ENCODE measurements at places on chromosomes 16 and 17.

- DNase-seq = no peak
These were observed 3.3 kb upstream of the CCL15 start for GRCh38 chr17:36004594-36005108.

GRCh38 chr17:72463287-72464102 lies 342.7 kb downstream of the SOX9 start:
- no peak for DNase-seq

DNA sequence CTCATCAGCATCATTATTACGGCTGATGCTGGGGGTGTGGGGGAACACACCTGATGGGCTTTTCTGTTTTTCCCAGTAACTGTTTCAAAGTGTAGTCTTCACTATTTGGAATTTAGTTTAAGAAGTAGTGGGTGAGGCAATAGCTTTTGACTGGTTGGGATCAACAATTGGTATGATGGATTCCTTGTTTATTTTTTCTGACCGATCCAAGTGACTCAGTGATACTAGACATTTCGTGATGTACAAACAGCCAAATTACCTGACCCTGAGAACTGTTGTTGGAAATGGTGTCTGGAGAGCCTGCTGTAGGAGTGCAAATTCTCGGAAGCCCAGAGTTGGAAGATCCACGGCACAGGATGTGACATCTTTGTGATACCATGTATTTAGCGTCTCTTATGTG lies 204.2 kb downstream of the PRKCA start:
- no peak for DNase-seq

DNA sequence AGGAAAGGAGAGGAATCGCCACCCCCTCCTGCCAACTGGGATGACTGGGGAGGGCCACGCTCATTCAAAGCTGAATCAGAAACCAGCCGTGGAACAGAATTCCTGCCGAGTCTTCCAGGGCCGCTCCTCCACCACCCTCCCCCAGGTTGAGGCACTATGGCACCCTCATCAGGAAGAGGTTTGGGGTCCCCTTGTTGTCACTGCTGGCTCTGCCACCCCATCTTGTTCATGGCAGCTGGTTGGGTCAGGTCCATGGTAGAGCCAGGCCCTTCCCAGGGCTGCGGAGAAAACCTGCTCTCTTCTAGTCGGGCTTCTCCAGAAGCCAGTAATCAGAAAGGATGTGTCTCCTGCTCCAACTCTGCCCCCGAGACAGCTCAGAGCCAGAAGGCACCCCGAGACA lies 41.8 kb downstream of the KCNJ12 start:
- DNase-seq = no peak

DNA sequence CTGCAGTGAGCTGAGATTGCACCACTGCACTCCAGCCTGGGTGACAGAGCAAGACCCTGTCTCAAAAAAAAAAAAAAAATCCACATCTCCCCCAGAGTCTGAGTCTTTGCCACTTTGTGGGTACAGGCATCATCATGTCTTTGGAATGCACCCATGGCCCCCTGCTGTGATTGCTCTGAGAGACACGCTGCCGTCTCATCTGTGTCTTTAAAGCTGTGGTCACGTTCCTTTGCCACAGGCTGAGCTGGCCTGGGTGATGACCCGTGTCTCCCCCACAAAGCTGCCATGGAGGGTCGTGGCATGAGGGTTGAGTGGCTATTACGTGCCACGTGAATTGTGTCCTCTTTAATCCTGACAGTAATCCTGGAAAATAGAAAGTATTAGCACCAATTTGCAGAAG lies 20.2 kb downstream of the CRISPLD2 start:
- DNase-seq = no peak
